ENCODE measurements at places on chromosomes 4 and X.

GRCh38 chr4:170529748-170530722 is 440.3 kb upstream of the AADAT start:
- DNase-seq = no peak

GRCh38 chr4:46506876-46507275 is 116.9 kb upstream of the GABRA2 start:
- DNase-seq = no peak

GRCh38 chrX:7062276-7062675 is 85.2 kb upstream of the STS start:
- DNase-seq = no peak

DNA sequence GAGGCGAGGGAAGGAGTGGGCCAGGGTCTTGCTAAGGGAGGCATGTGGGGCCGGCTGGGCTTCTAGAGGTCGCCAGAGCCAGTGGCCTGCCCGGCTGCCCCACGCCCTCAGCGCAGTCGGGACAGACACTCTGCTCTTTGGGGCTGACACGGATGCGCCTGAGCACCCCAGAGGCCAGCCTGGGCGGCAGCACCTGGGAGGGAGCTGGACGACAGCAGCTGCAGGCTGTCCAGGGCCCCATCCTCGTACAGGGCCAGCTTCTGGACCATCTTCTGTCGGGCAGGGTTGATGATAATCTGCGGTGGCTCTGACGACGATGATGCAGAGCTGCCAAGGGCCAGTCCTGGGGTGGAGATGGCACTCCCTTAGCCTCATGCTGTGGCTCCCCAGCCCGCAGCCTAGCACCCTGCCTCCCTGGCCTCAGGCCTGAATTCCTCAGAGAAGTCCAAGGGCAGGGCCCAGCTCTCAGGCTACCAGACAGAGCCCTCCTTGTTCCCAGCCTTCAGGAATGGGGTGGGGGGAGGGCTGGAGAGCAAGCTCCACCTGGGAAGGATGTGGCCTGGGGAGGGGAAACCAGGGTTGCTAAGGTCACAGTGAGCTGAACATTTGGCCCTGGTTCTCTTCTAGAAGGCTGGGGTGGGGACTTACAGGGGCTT is 7.2 kb downstream of the IRAK1 start:
- no peak for DNase-seq

All from stimulated activated CD4-positive, alpha-beta T cell treated with anti-CD3 and anti-CD28 coated beads, Interleukin-1b, Interleukin-23, amount 100 ng/mL, for 48 hours (primary cell).